ENCODE measurements at places on chromosomes 6 and 20.

- no peak for DNase-seq
Measured at GRCh38 chr6:33028220-33028849, 18.9 kb upstream of the HLA-DOA start.

DNA sequence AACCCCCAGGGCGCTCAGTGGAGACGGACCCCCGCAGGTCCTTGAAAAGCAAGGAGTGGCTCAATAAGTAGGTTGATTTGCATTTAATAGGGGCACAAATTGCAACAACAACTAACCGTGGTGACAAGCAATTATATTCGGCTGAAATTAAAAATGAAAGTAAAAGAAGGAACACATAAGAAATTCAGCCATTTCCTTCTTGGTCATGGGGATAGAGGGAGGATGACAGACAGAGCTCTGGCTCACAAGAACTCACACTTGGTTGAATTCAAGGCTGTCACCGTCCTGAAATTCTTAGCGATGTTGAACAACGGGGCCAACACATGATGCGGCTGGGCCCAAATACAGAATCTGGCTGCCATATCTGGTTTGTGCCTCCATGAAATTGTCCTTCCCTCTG is 129.0 kb downstream of the EDN3 start:
- DNase-seq = no peak

- DNase-seq = no peak
Measured at GRCh38 chr6:3285732-3286131, 27.0 kb downstream of the PSMG4 start.

GRCh38 chr20:8331740-8332412 is 199.8 kb downstream of the PLCB1 start:
- DNase-seq = no peak

- DNase-seq = no peak
Measured at GRCh38 chr20:787825-788224, 19.5 kb upstream of the SLC52A3 start.

DNA sequence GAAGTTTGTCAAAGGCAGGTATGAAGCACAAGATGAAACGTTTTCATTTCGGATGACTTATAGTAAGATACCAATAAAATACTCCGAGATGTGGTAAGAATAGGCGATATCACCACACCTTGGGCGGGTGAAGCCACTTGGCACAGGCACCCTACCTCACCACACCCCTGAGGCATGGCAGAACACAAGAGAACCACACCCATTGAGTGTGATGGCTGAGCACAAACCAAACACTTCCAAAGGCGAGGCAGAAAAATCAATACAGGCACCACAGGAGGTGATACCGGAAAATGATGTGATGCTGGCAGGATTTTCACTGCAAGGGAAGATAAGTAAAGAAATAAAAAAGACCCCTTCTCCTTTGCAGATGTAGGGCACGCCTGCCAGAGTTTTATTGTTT is 332.9 kb upstream of the PRDM1 start:
- no peak for DNase-seq

DNA sequence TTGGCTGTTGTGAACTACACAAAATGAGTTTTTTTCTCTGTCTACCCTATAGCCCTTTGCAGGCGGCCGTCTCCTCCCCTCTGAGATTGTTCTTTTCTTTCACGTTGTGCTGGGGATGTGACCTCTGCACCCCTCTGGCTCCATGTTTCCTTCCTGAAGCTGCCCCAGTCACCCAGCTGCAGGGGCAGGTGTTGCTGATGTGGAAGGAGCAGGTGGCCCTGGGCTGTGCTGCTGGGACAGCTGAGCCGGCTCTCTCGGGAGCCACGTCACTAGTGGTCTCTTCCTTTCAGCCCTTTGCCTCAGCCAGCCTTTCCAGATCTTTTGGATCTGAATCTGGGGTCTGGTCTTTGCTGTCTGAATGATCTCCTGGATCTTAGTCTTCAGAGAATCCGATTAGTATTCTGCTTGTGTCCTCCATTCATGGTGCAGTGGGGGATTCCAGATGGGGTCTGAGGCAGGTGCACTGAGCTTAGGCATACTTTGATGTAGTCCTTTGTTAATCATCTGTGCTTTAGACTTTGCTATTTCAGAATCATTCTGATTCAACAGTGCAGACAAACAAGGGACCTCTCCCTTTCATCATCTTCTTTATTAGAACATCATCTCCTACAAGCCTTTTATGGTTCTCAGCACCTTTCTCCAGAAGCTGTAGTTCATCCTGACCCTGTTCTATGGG is 31.4 kb downstream of the TMEM181 start:
- no peak for DNase-seq

DNA sequence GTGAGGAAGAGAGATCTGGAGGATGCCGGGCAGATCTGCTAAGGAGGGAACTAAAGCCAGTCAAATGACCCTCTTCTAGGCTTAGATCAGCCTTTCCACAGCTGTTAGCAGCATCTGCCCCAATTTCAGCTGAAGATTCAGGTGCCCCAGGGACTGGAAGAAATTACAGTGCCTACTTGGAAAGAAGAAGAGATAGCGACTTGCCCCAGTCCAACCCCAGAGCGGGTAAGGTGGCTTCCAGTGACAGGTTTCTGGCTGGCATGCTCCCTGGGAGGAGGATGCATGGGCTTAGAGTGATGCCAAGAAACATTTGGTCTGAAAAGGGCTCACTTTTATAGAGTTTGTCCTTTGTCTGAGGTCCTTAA is 620 bp downstream of the TJAP1 start:
- DNase-seq = no peak

DNA sequence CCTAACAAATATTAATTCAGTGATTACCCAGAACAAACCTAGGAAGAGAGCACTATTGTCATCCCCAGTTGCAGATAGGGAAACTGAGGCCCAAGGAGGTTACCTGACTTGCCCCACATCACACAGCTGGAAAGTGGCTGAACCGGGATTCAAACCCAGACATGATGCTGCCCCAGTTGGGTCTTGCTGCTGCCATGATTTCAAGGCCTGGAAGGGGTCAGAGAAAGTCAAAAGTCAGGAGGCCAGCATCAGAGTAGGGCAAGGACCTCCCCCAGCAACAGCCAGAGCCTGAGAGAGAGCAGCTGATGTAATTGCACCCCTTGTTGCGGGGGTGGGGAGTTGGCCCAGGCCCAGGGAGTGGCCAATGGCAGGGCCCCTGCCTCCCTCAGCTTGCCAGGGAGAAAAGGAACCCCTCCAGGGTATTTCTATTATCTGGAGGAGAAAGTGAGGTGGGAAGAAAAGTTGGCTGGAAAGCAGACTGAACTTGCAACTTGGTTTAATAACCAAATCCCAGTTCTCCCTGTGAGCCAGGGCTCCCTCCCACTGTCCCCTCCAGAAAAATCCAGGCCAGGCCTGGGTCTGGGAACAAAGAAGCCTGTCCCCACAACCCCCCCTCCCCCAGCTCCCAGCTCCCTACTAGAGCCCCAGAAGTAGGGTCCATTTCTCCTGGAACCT is 83.6 kb downstream of the MRPL14 start:
- no peak for DNase-seq

DNA sequence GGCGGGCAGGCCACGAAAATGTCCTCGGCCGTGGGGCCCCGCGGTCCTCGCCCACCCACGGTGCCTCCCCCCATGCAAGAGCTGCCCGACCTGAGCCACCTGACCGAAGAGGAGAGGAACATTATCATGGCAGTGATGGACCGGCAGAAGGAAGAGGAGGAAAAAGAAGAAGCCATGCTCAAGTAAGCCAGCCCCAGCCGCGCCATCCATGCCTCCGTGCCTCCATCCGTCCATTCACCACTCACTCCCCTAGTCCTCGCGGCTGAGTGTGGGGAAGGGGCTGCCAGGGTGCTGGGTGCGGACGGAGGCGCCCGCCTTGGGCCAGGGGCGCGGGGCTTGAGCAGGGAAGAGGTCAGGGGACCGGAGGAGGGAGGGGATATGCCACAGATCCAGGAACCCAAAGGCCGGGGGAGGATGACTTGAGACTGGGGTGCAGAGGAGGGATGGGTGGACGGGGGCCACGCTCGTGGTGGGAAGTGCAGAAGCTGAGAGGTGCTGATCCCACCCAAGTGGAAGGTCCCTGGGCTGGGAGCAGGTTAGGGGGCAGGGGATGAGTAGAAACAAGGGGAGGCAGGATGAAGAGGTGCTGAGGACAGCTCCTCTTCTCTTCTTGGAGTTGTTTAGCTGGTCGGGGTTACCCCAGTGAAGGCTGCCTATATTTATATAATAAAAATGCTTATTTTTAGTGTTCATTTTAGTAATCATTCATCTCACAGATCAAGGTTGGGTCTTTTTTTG is 825 bp downstream of the RIMS1 start:
- DNase-seq = peak; percentile 9

Data from HuH-7 (cell line).